ENCODE measurements at places on chromosomes 12 and 14. TPM values are rescaled to one million over a fixed set of nuclear protein-coding genes. Genes with fewer than 3 reads are reported as not detected.

GRCh38 chr12:53725824-53726223, 1.4 kb downstream of the CALCOCO1 start:
- no peak for DNase-seq

DNA sequence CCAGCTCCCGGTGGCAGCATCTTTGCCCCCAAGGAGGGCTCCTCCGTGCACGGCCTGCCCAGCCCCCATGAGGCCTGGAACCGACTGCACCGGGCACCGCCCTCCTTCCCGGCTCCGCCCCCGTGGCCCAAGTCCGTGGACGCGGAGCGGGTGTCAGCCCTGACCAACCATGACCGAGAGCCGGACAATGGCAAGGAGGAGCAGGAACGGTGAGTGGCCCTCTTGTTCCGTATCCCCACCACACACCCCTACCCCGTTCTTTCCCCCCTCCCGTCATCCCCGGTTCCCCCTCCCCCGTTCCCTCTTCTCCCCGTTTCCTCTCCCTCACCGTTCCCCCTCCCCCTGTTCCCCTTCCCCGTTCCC, 28.3 kb downstream of the LRCOL1 start:
- DNase-seq: no peak

- no peak for DNase-seq
Observed at GRCh38 chr12:8917031-8917430, 2.7 kb downstream of the PHC1 start.

- DNase-seq: no peak
Observed at GRCh38 chr12:31722580-31722979, 6.2 kb downstream of the AMN1 start.

FAM222A gene
- polyA plus RNA-seq: 1.2 TPM

ZFYVE21 gene
- polyA plus RNA-seq: 210 TPM
